ENCODE measurements at places on chromosomes 6 and 20. TPM values are rescaled to one million over a fixed set of nuclear protein-coding genes. Genes with fewer than 3 reads are reported as not detected.

The ZNF217 gene
- 10.0 TPM for polyA plus RNA-seq

The DSP gene
- polyA plus RNA-seq: not detected

The GPR6 gene
- not detected for polyA plus RNA-seq

The SOX12 gene
- 0.27 TPM for polyA plus RNA-seq

The DNAH8 gene
- not detected for polyA plus RNA-seq

The CST1 gene
- polyA plus RNA-seq: not detected

The TNNC2 gene
- polyA plus RNA-seq: not detected

The SLC22A2 gene
- polyA plus RNA-seq: not detected

The RAET1L gene
- not detected for polyA plus RNA-seq

The KCNK16 gene
- polyA plus RNA-seq: not detected

The CUTA gene
- 367 TPM for polyA plus RNA-seq

The FAM162B gene
- polyA plus RNA-seq: not detected

The MAS1 gene
- not detected for polyA plus RNA-seq

The KPNA5 gene
- polyA plus RNA-seq: 19.0 TPM

The BFSP1 gene
- polyA plus RNA-seq: 5.8 TPM

The BTNL2 gene
- not detected for polyA plus RNA-seq

The PTK6 gene
- not detected for polyA plus RNA-seq

The MUC21 gene
- polyA plus RNA-seq: not detected

The TCP11 gene
- polyA plus RNA-seq: not detected

The DOK5 gene
- not detected for polyA plus RNA-seq

The MDFI gene
- not detected for polyA plus RNA-seq

The HLA-DMB gene
- 89.1 TPM for polyA plus RNA-seq

The TRIM31 gene
- not detected for polyA plus RNA-seq

The E2F1 gene
- polyA plus RNA-seq: 2.5 TPM

The SMIM13 gene
- polyA plus RNA-seq: 4.0 TPM

The TSPO2 gene
- not detected for polyA plus RNA-seq

The HTR1E gene
- not detected for polyA plus RNA-seq

The GLP1R gene
- 0.87 TPM for polyA plus RNA-seq

The TRAPPC3L gene
- polyA plus RNA-seq: not detected

The OTOR gene
- polyA plus RNA-seq: not detected

The IL20RA gene
- not detected for polyA plus RNA-seq

The PXMP4 gene
- 14.1 TPM for polyA plus RNA-seq

The CYP21A2 gene
- polyA plus RNA-seq: not detected

The STX11 gene
- 36.0 TPM for polyA plus RNA-seq

The IRAK1BP1 gene
- polyA plus RNA-seq: 0.77 TPM

The PSORS1C1 gene
- not detected for polyA plus RNA-seq

The LIME1 gene
- 180 TPM for polyA plus RNA-seq

The TDRD6 gene
- not detected for polyA plus RNA-seq

The MICB gene
- 7.4 TPM for polyA plus RNA-seq

The RGS17 gene
- polyA plus RNA-seq: not detected

The MROH8 gene
- polyA plus RNA-seq: 2.6 TPM

The PRR18 gene
- not detected for polyA plus RNA-seq

The RWDD1 gene
- polyA plus RNA-seq: 87.3 TPM

The TRIM10 gene
- not detected for polyA plus RNA-seq

The EPHA7 gene
- not detected for polyA plus RNA-seq

The IL17F gene
- not detected for polyA plus RNA-seq

The WFDC5 gene
- polyA plus RNA-seq: not detected

The MTFR2 gene
- not detected for polyA plus RNA-seq

The SLC24A3 gene
- polyA plus RNA-seq: 0.10 TPM

The MEI4 gene
- not detected for polyA plus RNA-seq

The BANF2 gene
- not detected for polyA plus RNA-seq
